Cardiac atrium fibroblast (primary cell): ENCODE measurements at places on chromosomes 3 and 15. TPM values are rescaled to one million over a fixed set of nuclear protein-coding genes. Genes with fewer than 3 reads are reported as not detected.

Gene ACAN
- 0.16 and 0.36 TPM in 2 replicates for total RNA-seq

Gene GOLGA6A
- not detected in 2 replicates for total RNA-seq

Gene CYP1A2
- total RNA-seq: not detected in 2 replicates

Gene CEMIP
- total RNA-seq: 420 and 537 TPM in 2 replicates

Gene GOLGA8S
- 0.18 TPM in 1 of 2 replicates, not detected in the other for total RNA-seq

Gene SMCO1
- not detected in 2 replicates for total RNA-seq

Gene DUOX2
- total RNA-seq: not detected in 2 replicates

Gene ZIC1
- total RNA-seq: not detected in 2 replicates

Gene TMEM207
- total RNA-seq: not detected in 2 replicates

Gene SOX14
- not detected in 2 replicates for total RNA-seq

Gene KIF7
- total RNA-seq: 6.3 and 7.8 TPM in 2 replicates
